Esophagus squamous epithelium (tissue), 5 donors: ENCODE measurements at places on chromosomes 11 and 22.

DNA sequence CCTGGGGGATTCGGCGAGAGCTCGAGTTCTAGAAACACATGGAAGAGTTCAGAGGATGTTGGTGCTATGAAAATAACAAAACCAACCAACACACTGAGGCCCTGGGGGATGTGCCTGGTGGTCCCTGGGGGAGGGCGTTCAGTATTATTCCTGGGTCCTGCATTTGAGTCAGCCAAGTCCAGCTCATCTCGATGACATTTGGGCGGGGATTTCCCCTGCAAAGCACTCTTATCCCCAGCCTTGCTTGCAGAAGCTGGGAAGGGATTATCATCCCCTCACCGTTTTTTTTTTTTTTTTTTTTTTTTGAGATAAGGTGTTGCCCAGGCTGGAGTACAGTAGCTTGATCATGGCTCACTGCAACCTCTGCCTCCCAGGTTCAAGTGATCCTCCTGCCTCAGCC is 2.1 kb upstream of the SMIM38 start:
- no peak for DNase-seq

- DNase-seq: no peak
Observed at GRCh38 chr22:33922349-33922681, 2.0 kb upstream of the LARGE1 start.

DNA sequence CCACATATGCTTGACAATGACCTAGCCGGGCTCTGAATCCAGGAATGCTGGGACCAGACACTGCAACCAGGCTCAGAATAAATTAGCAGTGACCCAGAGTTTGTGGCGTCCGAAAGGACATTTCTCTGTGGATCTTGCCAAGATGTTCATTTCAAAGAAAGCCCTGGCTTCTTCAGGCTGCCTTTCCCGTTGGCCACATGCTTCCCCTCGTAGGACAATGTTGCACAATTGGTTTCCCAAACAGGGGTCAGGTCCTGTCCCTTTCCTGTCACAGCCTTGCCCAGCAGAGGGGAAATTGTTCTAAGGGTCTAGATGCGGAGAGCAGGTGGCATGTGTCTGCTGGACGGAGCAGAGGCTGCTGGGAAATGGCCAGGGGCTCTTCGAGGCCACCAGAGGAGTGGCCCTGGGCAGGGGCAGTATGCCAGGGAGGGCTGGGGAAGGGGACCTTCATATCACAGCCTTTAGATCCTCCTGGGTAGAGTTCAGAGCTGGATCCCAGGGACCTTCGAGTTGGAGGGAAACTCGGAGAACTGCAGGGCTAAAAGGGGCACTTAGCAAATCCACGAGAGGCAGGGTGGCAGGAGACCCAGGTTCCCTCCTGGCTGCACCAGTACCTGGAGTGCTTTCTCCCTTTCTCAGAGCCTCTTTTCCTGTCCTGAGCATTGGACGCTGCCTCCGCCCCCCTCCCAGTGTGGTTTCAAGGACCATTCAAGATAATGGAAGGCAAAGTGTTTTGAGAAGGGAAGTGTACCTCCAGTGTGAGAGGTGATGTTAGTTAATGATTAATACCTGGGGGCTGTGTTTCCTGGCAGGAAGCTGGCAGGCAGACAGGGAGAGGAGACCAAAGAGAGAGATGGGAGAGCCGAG is 42.3 kb downstream of the C11orf96 start:
- no peak for DNase-seq

DNA sequence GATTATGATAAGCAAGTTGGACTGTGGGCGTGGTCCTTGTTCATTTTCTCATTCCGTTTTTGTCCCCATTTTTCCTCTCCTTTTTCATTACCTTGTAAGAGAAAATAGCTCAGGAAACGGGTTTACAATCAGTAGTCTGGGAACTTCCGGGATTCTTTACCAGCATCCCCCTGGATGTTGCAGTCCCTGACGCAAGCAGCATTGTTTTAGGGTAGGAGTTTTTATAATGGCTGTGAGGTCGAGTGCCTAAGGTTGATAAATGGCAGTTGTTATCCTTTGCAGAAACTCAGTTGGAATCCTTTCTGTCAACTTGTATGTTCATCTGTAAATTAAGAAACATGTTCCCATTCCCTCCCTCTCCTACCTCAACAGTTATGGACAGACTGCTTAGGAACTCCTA is 68.3 kb downstream of the ARHGEF12 start:
- DNase-seq: no peak

- DNase-seq: no peak
Observed at GRCh38 chr11:124961972-124962609, 8.1 kb downstream of the CCDC15 start.

DNA sequence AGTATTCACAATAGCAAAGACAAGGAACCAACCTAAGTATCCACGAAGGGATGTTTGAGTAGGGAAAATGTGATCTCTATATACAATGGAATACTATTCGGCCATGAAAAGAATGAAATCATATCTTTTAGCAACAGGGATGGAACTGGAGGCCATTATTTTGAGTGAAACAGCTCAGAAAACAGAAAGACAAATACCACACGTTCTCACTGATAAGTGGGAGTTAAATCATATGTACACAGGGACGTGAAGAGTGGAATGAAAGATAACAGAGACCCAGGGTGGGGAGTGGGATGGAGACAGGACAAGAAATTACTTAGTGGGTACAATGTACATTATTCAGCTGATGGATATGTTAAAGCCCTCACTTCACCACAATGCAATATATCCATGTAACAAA is 1012.7 kb downstream of the TBC1D22A start:
- no peak for DNase-seq

DNA sequence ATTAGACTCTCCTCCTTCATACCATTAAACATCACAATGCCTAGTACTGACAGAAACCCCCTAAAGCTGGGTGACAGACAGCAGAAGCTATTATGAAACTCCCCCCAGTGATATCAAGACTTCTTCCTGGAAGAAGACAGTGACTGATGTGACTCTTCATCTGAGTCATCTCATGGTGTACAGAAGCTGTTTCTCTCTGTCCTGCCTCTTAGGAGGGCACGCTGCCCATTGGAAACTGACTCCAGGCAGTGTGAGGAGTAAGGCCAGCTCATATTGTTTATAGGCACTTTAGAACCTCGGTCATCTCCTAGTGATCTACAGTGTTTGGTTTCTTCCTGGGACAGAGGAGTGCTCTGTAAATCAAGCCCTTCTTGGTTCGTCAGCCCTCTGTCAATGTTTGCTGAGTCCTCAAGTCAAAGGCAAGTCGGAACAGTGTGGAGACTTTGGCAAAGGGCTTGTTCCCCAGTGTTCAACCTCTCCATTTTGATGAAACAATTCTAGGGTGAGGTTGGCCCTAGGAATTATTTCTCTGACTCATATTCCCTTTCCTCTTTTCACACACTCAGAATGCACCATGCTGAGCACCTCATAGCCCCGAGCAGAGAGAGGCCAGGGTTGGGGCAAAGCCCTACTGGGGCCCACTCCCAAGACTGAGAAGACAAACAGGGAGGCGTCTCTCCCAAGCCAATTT is 172.5 kb upstream of the TMEM45B start:
- no peak for DNase-seq

DNA sequence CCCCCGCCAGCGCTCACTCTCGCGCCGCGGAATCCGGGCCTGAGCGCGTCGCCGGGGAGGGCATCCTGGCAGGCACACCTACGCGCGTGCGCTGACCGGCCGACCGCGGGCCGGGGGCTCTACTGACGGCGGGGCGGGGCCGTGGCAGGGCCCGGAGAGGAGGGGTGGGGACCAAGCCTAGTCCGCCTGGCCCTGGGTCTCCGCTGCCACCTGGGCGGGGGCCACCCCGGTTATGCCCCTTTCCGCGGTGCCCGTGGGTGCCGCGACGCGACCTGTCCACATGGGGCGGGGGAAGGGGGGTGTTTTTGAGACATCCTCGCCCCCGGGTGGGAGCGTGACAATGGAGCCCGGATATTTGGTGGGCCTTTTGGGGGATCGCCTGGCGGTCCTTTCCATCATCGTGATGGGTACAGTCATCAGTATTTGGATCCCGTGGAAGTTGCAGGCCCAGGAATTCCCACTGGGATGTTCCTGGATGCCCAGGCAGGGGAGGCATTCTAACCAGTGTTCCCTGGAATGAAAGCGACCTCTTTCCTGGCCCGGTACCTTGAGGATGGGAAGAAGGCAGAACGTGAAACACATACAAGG is 2.2 kb downstream of the NCAM1 start:
- DNase-seq: no peak

DNA sequence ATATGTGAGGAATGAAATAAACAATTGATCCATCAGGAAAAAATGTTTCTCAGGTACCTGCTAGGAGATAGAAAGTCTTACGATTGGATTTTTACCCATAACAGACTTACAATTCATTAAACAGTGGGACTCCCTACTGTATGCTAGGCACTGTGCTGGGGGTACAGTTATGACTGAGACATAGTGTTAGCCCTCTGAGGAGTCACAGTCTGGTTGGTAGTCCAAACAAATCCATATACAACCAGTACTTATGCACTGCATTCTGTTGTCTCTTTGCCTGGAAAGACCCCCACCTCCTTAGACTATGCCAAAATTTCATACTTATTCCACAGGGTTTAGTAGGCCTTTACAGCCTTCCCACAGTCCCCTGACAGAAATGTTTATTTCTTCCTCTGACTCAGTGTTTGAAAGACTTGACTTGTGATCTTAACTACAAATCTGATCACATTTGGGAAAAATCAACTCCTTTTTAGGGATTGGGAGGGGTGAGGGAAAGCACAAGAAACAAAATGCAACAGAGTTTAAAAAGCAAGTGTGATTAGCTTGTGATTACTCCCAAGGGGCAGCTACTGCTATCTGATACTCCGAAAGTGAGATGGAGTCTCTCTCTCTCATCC is 69.4 kb upstream of the HORMAD2 start:
- no peak for DNase-seq
